ENCODE measurements at places on chromosomes 7 and 10. TPM values are rescaled to one million over a fixed set of nuclear protein-coding genes. Genes with fewer than 3 reads are reported as not detected.

Gene LRRC17
- total RNA-seq = 907 TPM

Gene TMEM176A
- not detected for total RNA-seq

Gene BAIAP2L1
- total RNA-seq = 19.7 TPM

Gene GFRA1
- total RNA-seq = 12.9 TPM
